ENCODE measurements at places on chromosomes 1 and 21.
A peak's percentile ranks its signal among the peaks of the same experiment; 100 is the strongest.

GRCh38 chr1:154351363-154352068 lies 26.2 kb downstream of the ATP8B2 start:
- peak; percentile 57 for DNase-seq

- DNase-seq = peak; percentile 49
These were observed 1.2 kb upstream of the LHX9 start for GRCh38 chr1:197915862-197916499.

GRCh38 chr1:221435504-221435904 lies 306.4 kb downstream of the DUSP10 start:
- DNase-seq = peak; percentile 51

GRCh38 chr1:89271341-89272015 lies 1.2 kb downstream of the GBP5 start:
- DNase-seq = no peak

- no peak for DNase-seq
These were observed 4.5 kb upstream of the LRRC52 start for GRCh38 chr1:165539306-165539705.

DNA sequence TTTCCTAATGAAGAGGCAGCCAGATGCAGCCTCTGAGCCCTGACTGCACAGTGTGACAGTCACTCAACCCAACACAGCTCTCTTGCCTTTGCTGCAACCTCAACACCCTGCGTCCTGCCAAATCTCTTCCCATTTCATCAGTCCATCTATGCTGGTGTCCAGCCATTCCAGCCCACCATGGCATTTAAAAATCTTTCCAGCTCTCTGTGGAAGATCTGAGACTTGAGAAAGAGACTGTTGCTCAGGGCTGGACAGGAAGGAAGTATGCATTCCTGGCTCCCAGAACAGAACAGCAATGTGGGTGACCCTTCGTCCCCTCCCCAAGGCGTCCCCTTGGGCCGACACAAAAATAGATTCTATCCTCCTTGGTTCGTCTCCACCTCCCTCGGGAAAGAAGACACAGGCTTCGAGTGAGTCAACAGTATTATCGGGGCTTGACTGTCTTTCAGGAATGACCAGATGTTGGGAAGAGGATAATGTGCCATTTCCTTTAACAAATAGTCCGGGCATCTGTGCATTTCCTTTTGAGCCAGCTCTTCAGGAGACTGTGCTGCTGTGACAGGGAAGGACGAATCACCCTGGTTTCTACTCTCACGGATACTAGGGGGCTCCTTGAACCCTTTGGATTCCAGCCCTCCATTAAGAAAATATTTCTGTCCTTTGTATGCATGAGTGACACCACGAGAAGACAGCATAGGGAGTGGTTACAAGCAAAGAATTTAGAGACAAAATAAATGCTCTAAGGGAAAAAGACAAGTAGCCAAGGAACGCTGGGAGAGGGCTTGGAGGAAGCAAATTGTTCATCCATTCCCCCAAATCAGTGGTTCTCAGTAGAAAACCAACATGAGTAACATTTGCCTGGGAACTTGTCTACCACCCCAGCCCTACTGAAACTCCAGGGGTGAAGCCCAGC lies 111.4 kb upstream of the CDC42BPA start:
- no peak for DNase-seq

DNA sequence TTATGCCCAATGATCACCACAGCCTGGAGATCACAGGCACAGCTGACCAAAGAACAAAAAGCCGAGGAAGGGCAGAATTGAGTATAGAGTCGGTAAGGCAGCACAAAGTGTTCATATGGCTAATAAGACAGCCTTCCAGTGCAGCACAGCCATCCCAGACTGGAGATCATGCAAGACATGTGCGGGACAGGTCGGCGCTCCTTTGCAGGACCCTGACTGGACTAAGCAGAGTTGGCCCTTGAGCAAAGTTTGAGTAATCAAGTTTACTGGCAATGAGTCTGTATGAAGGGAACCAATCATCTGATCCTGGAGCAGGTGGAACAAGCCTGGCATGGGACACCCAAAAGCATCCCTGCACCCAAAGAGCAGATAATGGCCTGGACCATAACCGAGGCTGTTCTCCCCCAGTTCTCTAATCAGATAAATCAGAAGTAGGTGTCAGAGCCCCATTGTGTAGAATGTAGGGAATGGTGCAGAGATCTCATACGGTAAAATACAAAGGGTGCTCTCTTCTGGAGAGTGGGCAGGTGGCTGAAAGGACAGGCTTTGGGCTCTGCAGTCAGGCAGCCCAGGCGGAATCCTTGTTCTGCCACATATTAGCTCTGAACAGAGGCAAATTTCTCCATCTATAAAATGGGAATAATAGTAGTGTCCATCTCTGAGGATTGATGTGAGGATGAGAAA lies 10.7 kb upstream of the DNASE2B start:
- DNase-seq = no peak

GRCh38 chr1:176206006-176206960 lies 803 bp downstream of the COP1 start:
- no peak for DNase-seq

DNA sequence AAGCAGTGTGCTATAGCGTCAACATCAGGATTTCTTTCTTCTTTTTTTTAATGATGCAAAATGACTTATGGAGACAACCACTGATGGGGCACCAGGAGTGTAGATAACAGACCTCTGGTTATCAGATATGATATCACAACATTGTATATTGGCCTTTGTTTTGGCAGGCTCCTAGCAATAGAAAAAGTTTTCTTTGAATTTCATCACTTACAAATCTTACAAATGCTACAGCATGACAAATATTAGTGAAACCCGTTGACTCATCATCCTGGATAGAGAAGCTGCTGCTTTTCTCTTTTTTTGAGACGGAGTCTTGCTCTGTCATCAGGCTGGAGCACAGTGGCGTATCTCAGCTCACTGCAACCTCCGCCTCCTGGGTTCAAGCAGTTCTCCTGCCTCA lies 92.9 kb downstream of the LTN1 start:
- no peak for DNase-seq

DNA sequence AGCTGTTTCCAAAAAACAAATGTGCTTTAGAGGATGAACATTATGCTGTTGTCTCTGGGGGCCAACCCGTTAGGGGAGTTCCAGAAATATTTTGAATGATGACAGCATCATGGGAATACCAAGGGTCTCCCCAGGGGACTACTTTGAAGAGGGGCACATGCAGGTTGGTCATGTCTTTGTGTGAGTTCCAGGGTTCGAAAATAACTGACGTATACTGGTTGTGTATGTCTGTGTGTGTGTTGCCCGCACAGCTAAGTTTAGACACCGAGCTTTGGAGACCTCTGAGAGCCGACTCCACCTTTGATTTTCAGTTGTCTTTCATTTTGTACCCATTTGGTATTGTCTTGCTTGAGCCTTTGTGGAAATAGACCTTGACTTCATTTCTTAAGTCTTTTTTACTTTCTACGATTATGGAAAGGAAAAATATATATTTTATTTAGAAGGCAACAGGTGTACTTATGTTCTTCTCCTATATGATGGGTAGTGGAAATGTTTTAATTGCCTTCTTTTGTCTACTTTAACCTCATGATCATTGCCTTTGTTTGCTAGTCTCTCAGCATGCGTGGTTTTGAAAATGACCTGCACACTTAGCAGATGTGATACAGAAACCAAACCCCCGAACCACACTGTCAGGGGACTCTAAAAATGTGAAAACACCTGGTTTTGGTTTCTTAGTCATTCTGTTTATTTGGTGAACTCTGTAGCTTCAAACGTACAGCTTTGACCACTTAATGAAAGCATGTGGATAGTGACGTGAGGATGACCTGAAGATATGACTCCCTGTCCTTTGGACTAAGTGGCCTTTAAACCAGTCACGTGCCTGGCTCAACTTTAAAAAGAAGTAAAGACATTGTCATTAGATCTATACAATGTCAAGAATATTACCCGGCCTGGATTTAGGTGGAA lies 56.5 kb downstream of the GALNT2 start:
- no peak for DNase-seq

- no peak for DNase-seq
These were observed 1.2 kb downstream of the TNFRSF8 start for GRCh38 chr1:12064073-12064969.

- DNase-seq = no peak
These were observed 22.1 kb downstream of the ATP1B1 start for GRCh38 chr1:169128562-169128961.

DNA sequence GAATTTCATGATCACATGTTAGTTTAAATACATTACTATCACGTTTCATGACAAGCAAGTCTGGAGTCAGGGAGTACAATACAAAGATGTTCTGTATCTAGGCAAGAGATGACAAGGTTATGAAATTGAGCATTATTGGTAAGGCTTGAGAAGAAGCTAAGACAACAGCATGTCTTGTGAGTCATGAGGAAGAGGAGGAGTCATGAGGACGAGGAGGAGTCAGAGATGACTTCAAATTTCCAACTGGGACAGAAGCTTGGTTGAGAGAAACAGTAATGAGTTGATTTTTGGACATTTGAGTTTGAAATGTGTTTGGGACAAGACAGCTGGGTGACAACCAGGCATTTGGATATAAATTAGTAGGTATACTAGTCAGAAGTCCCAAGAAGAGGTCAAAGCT lies 4.3 kb upstream of the UBE2U start:
- DNase-seq = no peak

- DNase-seq = no peak
These were observed 314.4 kb upstream of the VAMP3 start for GRCh38 chr1:7456722-7457082.

DNA sequence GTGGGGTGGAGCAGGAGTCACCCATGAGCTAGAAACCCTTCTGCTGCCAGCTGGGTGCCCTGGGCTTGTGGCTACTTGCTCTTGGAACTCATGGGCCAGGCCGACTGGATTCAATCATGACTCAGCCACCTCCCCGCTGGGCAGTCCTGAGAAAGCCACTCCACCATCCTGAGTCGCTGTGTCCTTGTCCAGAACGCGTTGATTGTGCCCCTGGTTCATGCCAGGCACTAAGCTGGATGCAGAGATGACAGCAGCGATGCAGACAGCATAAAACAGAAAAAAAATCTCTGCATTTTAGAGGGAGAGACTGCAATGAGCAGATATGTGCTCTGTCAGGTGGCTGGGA lies 10.6 kb downstream of the PADI1 start:
- DNase-seq = no peak

DNA sequence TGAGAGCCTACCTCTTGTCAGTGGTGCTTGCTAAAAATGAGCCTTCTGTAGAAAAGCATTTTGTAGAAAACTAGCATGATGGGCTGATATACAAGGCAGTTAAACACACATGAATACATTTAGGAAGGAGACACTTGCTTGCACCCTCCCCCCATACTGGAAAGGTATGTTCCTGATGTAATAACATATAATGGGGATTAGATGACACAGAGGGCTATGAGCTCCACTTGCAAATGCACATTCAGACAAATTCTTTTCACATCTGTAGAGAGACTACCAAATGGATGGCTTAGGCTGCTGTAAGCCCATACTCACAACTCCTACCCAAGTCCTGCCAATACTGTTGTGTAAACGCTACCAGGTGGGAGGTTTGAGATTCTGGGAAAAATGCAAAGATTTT lies 634.0 kb downstream of the SMYD3 start:
- DNase-seq = no peak

GRCh38 chr1:26459573-26460031 lies 12.6 kb upstream of the HMGN2 start:
- DNase-seq = no peak

- peak; percentile 77 for DNase-seq
These were observed 32.6 kb downstream of the UTP25 start for GRCh38 chr1:209860293-209860881.

- no peak for DNase-seq
These were observed 184.5 kb downstream of the RGS7 start for GRCh38 chr1:241172486-241172885.

DNA sequence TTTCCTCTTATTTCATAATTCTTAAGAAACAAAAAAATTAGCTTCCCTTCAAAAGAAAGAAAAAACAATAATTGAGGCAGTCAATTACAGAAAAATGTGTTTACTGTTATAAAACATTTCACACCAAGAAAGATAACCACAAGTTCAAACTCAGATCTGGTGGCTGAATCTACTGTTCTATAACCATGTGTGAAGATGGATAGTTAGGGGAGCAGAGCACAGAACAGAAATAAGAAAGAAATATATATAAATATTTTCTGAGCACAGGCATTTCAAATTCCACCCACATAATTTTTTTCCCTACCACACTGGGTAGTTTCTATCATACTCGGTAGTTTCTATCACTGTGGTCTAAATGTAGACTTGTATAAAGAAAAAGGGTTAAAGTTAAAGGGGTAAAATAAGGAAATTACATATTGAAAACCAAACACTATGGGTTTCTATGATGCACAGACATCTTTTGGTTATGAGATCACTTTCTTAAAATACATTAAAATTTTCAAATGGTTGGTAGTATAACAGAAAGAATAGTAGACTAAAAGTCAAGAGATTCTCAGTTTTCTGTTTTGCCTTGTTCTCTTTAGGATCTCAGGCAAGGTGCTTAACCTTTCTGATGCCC lies 10.8 kb downstream of the LYST start:
- DNase-seq = no peak

GRCh38 chr1:190000365-190000872 lies 477.2 kb downstream of the BRINP3 start:
- no peak for DNase-seq

DNA sequence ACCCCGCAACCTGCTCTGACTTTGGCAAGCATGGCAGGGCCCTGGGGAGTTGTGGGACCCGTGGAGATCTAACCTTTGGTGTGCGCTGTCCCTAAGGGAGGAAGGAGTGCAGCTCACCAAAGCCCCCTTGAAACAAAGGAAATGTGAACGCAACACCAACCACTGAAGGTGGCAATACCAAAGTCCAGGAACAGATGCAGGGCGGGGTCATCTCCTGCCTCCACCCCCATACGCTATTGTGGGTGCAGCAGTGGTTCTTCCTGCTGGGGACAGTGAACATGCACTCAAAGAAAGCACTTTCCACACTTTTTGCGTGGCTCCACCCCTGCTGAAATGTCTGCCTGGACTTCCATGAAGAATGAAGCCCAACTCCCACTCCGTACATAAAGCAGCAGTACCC lies 93.0 kb downstream of the UBE2U start:
- DNase-seq = no peak

- no peak for DNase-seq
These were observed 251.7 kb upstream of the ADGRL2 start for GRCh38 chr1:81548918-81549587.

DNA sequence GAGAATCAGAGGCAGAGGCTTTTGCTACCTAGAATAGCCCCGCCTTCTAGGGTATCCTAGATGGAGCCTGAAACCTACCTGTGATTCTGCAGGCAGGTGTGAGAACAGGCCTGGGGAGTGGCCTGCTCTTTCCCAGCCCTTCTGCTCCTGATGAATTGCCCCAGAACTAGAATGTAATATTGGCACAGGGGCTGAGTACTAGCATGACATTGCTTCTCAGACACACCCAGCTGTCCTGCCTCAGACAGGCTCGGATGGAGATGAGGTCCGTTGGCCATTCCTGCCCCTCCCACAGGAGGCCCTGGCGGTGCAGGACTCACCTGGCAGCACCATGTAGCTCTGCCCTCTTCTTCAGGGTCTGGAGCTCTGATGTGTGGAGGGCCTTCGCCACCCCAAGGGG lies 237.6 kb downstream of the GRIK3 start:
- DNase-seq = no peak

GRCh38 chr1:157133426-157133825 lies 4.8 kb downstream of the ETV3 start:
- DNase-seq = no peak
